ENCODE measurements at places on chromosomes 3 and 15.

- no peak for DNase-seq
These were observed 21.0 kb upstream of the CLDN11 start for GRCh38 chr3:170397685-170398084.

DNA sequence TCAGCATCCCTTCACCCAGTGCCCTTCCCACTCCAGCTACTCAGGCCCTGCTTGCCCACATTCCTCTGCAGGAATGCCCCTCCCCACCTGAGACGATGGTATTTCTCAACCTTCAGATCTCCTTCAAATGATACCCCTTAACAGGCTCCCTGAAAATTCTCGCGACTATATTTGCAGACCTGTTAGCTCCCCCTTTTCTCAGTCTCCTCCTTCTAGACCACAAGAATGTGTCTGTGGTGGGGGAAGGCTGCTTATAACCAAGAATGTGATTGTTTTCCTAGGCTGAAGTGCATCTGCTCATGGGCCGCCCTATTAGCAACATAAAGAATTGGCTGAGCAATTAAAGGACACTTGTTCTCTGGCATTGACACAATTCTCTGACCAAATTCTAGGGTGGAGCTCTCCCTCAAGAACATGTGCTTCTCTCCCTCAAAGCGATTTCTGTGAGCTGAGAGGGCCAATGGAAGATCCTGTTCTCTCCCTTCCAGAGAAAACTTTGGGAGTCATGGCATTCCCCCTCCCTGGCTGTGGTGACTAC is 19.1 kb upstream of the LIMD1 start:
- DNase-seq: no peak

- DNase-seq: peak; percentile 70
These were observed at the start of gene RAB6B for GRCh38 chr3:133895208-133896001. TSS of gene RAB6B (minus strand) at chr3:133895882. CDS start at chr3:133895466, 416 bp downstream.

- DNase-seq: no peak
These were observed 116.7 kb downstream of the SERPINI1 start for GRCh38 chr3:167852216-167852615.

- no peak for DNase-seq
These were observed 40.0 kb downstream of the ATP2C1 start for GRCh38 chr3:130933801-130934345.

DNA sequence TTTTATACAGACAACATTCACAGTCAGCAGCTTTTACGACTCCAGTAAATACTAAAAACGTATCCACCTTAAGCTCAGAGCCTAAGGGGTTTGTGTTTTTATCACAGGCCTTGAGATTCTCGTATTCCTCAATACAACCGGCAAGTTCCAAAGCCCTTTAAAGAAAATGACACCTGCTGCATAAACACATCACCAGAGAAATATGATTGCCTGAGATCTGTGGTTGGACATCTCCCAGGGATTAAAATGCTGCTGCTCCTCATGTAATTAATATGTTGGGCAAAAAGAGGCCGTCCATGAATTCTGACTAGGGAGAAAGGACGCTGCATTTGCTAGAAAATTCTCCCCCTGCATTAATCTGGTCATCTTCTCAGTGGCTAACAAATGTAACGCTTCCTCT is 544.8 kb downstream of the MAGI1 start:
- no peak for DNase-seq

DNA sequence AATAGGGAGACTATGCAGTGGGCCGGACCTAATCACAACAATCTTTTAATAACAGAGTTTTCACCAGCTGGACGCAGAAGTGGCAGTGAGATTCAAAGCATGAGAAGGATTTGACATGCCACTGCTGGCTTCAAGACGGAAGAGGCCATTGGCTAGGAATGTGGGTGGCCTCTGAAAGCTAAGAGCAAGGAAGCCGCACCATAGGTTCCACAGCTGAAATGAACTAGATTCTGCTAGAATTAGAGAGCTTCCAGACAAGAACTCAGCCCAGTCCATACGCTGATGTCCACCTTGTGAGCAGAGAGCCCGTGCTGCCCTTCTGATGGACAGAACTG is 6.9 kb upstream of the NCBP2 start:
- no peak for DNase-seq

Data from WTC11 (cell line).